ENCODE measurements at places on chromosomes 2 and 18.

DNA sequence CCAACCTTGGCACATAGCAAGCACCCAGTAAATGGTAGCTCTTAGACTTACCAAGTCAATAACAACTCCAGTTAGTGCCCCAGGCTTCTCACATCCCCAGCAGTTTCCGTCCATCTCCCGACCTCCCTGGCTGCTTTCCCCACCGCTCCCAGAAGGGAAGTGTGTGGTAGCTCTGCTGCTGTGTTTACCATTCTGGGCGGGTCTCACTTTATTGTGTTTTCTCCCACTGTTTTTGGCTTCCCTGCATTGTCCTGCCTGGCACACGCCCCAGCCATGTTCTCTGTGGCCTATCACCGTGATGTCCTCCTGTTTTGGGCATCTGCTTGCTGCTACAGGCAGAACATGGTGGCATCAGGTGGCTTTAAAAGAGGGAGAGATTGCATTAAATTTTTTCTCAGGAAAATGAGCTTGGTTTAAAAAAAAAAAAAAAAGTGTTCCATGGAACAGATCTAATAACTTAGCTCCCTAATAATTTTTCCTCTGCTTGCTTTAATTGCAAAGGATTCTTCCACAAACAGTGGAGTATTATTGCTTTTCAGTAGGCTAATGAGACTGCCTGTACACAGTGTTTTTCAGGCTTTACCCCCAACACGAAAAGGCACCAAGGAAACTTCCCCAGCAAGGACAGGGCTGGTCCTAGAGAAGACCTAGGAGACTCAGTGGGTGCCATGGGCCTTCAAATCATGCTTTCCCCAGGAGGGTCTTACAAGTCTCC, 8.0 kb upstream of the COX7A2L start:
- no peak for DNase-seq

DNA sequence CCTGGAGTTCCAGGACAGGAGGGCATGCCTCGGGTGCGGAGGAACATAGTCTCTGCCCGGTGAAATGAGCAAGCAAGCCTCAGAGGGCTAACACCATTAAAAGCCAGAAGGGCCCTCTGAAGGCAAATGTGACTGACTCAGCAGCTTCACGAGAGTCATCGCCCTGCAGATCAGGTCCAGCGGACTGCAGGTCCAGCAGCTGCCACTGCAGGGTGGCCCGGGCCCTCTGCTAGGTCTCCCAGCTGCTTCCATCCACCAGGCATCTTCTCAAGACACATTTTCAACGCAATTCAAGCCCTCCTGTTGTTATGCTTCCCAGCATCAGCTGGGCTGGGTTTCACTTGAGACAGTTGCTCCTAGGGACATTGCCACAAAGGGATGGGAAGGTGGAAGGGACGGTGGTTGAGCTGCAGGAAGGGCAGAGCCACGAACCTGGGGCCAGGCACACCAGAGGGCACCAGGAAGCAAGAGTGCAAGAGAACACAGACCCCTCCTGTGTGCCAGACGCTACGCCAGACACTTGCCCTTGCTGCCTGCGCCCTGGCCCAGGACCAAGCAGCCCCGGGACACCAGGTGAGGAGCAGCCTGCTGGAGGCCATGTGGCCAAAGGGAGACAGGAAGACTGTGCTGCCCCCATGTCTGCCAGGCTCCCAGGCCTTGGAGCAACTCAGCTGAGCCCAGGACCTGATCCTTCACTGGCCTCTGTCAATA, 173.0 kb downstream of the HDAC4 start:
- DNase-seq = no peak

DNA sequence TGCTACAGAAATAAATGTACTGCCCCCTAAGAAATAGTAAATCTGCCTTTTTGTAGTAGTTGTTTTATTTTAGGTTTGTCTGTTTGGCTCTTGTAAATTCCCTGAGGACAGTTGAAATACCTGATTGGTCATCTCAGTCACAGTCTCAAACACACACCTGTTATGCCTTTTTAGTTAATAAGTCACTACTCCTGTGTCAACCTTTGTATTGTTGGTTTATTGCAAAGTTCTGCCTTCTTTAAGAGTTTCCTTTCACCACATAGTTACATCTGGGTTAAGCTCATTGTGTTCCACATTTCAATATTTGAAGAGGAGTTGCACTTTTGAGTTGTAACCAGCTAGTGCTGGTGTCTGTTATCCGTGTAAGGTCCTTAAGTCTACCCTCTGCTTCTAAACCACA, 198.7 kb downstream of the CCDC85A start:
- no peak for DNase-seq

DNA sequence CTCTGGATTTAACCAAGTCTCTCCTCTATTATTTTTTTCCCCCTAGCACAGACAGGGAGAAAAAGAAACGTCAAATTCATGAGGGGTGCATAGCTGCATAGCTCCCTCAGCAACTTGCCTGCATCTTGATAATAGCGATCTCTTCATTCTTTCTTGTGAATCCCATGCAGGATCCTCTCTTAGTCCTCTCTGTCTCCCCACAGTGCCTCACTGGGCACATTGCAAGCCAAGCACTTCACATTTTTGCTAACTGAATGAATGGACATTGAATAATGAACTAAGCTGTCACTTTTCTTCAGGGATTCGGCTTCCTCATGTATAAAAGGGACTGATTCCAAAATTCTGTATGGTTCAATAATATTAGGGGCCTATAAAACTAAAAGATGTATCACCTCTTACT, 2.9 kb upstream of the EPB41L3 start:
- DNase-seq = no peak

DNA sequence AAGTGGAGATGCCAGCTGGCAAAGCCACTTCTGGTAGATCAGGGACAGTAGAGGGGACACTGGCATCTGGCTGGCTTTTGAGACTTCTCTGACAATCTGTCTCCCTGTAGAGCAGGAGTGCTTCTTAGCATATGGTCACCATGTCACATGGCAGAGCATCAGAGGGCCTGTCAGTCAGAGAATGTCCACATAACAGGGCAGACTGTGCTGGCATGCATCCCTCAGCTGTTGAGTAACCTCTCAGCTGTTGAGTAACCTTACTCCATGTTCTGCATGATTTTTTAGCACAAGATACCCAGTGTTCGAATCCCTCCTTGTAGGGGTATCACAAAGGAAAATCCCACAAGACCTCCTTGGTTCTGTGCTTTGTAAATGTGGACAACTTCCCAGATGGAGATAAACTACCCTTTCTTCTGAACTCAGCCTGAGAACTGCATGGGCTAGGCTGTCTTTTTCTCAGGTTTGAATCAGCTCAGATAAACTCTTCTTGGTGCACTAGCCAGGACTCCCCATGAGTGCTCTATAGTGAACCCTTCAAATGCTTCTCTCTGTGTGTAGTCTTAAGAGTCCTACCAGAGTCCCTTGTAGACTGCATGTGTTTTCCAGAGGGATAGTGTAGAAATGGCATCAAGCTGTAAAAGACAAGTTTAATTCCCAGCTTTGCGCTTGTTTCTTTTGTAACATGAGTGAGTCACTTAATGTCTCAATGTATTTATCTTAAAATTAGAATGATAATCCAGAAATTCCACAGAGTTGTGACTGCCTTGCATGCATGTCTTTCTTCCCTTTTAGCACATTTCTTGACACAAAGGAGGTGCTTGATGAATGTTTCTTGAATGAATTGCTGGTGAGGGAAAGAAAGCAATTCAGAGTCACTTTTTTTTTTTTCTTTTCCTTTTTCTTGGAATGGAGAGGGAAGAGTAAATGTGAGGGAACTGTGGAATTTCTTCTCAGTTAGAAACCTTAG, 442.3 kb upstream of the HNMT start:
- no peak for DNase-seq
